ENCODE measurements at places on chromosomes 12 and 14.

DNA sequence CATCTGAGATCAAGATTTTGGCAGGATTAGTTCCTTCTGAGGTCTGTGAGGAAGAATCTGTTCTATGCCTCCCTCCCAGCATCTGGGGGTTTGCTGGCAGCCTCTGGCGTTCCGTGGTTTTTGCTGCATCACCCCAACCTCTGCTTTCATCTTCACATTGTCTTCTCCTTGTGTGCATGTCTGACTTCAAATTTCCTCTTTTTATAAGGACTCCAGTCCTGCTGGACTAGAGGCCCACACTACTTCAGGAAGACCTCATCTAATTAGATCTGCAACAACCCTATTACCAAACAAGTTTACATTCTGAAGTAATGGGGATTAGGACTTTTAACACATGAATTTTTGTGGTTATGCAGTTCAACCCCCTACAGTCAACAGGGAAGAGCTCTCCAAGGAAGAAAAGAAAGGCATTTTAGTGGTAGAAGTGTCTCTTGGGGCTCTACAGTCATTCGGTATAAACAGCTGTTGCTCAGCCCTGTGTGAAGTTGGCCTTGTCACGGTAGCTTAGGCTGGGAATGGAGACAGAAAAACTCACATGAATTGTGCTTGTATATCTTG is 89.7 kb downstream of the CAND1 start:
- peak; percentile 98 for DNase-seq

DNA sequence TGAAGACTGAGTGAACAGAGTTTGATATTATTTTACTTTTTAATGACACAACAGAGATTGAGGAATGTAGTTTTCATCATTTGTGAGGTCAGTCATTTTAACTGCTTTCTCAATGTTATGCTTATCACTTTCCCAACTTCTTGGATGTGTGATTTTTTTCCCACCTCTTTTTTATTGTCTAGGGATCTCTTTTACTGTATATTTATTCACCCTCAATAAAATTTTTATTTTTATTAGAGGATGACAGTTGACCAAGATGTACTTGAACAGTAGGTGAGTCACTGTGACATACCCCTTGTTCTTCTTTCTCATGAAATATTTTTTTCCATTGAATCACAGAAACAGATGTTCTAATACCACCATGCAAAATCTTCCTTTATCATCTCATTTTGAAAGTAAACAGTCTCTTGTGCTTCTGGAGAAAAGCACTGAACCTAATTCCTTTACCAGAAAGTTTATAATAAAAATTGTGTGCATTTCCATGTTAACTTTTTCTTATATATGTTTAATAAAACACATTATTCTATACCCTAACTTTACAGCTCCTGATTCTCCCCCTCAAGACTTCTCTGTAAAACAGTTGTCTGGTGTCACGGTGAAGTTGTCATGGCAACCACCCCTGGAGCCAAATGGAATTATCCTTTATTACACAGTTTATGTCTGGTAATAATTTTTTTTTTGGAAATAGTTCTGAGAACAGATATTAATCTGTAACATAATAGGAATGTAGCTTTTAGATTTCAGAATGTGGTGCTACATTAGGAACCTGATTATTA is 65.9 kb downstream of the PTPRQ start:
- peak; percentile 91 for DNase-seq

DNA sequence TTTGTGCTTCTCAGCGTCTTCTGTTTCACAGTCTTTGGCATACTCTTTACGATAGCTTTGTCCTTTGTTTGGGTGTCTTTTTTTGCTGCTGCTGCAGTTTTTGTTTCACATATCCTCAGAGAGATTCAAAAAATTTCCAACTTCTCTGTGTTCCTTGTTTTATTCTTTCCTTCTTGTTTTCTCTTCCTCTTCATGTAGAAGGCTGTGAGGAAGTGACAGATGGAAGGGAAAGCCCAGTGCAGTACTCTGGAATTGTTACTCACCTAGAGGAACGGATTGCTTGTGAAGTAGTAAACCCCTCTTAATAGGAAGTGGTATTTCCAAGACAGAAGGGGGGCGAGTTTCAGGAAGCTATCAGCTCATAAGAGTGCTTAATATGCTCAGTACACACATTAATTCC is 1.7 kb downstream of the CREBL2 start:
- no peak for DNase-seq

- DNase-seq = peak; percentile 51
Measured at GRCh38 chr14:57486767-57487379, 6.8 kb downstream of the CCDC198 start.

GRCh38 chr12:112349431-112349830 is 32.8 kb downstream of the HECTD4 start:
- DNase-seq = no peak

- no peak for DNase-seq
Measured at GRCh38 chr12:68844788-68845695, 37.1 kb downstream of the MDM2 start.

GRCh38 chr14:79278798-79279644 is 932.3 kb downstream of the DIO2 start:
- DNase-seq = peak; percentile 93

DNA sequence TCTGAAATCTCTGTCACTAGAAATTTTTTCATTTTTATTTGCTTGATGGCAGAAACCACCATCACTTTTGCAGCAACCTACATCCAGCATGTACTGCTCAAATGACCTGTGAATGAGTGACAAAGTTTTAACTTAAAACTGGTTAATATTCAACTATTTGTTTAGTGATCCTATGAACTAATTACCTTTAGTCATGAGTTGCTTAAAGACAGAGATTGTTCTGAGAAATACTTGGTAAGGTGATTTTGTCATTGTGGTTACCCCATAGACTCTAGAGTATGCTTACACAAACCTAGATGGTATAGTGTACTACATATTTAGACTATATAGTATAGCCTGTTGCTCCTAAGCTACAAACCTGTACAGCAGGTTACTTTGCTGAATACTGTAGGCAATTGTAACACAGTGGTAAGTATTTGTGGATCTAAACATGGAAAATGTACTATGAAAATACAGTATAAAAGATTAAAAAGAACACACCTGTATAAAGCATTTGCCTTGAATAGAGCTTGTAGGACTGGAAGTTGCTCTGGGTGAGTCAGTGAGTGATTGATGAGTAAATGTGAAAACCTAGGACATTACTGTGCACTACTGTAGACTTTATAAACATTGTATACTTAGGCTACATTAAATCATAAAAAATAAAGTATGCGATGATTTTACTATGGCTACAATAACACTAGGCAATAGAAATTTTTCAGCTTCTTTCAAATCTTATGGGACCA is 256.6 kb upstream of the PPFIA2 start:
- no peak for DNase-seq

- DNase-seq = no peak
Measured at GRCh38 chr14:106513302-106513701, 986.9 kb downstream of the TMEM121 start.

DNA sequence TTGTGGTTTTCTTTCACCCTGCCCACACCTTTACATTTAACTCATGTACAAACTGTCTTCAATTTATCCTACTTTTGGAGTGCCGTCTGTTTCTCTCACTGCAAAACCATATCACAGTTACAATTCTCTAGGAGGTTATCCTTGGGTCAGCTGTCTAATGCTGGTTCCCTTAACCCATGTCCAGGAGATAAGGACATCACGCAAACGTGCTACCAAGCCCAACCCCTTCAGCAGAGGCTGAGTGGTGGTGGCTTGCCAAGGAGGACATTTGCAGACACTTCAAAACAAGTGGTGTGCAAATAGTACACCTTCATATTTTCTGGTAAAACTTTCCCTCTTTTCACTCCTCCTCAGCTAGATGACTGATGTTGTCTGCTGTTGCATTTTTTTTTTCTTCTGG is 167.9 kb downstream of the PAX9 start:
- DNase-seq = no peak

DNA sequence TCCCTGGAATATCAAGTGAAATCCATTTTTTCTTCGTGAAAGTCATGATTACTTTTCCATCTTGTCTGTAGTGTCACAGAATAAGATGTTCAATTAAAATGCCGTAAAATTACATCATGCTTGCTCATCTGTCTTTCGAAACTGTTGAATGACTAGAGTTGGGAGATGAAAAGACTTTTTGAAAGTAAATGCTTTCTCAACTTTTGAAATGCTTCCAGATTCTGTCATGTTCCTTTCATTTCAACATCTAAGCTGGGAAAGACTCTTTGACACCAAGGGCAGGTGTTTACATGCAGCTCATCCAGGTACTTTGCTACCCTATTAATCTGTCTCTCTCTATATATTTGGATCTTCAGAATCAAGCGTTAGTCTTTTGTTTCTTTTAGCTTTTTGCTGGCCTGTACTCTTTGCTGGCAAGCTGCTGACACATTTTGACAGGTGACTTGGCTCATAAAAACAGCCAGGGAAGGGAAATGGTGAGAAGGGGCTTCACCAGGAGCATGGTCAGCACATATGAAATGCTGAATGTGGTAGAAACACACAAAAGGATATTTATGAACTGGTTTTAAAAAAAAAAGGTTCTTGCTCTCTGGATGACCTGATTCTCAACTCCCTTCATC is 77.0 kb upstream of the METAP2 start:
- peak; percentile 59 for DNase-seq

- DNase-seq = peak; percentile 88
Measured at GRCh38 chr12:123398550-123399254, 14.8 kb downstream of the KMT5A start.

DNA sequence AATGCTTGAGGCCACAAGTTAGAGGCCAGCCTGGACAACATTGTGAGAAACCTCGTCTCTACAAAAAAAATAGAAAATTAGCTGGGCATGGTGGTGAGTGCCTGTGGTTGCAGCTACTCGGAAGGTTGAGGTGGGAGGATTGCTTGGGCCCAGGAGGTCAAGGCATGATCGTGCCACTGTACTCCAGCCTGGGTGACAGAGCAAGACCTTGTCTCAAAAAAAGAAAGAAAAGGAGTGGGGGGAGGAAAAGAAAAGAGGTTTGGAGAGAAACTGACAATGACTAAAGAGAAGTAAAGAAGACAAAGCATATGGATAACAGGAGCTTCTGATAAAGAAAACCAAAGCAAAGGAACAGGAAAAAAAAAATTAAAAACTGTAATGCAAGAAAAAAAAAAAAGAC is 37.4 kb upstream of the SELPLG start:
- no peak for DNase-seq

- DNase-seq = no peak
Measured at GRCh38 chr12:112466011-112466422, 47.3 kb downstream of the PTPN11 start.

DNA sequence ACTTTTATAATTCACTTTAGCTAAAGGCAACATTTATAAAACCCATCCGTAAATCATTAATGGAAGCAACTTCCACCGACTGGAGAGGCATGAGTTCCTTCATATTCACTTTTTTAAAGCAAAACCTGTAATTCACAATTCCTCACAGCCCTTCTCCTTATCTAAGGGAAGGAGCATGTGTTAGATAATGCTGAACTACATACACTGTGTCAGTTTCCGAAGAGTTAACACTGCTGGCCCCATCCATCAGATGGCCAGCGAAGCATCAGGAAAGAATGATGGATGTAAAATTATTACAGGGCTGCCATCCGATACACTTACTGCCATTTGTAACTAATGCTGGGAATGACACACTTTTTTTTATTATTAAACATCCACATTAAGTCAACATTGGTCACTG is 392.8 kb downstream of the SOX5 start:
- no peak for DNase-seq

DNA sequence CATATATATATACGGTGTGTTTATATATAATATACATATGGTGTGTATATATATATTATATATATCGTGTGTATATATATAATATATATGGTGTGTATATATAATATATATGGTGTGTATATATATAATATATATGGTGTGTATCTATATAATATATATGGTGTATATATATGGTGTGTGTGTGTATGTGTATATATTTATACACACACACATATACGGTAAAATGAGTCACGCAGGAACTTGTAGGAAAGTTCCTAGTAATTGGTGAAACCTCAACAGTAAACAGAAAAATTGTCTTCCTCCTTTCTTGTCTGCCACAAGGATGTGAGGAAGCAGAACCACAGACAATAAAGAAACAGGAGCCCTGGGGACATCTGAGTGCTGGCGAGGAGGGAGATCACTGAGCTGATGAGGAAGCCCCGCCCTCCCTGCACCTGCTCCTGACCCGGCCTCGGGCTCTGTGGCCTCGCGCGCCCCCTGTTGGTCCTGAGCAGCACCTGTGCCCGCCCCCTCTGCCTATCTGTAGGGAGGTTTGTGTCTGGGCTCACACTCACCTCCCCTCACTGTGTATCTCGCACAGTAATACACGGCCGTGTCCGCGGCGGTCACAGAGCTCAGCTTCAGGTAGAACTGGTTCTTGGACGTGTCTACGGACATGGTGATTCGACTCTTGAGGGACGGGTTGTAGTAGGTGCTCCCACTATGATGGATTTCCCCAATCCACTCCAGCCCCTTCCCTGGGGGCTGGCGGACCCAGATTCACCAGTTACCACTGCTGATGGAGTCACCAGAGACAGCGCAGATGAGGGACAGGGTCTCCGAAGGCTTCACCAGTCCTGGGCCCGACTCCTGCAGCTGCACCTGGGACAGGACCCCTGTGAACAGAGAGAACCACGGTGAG is 1079.4 kb downstream of the TMEM121 start:
- no peak for DNase-seq

DNA sequence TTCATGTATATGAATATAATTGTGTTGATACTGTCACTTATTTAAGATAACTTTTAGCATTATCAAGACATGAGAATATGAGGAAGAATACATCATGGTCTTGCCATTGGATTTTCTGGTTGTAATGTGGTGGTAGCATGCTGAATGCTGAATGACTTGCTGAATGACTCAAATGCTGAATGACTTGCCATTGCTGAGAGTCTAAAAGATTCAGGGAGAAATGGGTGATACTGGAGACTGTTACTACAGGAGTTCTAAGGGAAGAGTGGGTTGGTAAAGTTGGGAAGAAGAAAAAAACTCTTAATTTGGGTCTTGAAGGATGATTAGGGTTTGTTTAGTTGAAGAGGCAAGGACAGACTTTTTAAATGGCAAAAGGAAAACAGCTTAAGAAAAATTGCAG is 72.1 kb upstream of the MANSC4 start:
- no peak for DNase-seq

- DNase-seq = peak; percentile 99
Measured at GRCh38 chr14:51597261-51598001, 54.3 kb upstream of the FRMD6 start.

DNA sequence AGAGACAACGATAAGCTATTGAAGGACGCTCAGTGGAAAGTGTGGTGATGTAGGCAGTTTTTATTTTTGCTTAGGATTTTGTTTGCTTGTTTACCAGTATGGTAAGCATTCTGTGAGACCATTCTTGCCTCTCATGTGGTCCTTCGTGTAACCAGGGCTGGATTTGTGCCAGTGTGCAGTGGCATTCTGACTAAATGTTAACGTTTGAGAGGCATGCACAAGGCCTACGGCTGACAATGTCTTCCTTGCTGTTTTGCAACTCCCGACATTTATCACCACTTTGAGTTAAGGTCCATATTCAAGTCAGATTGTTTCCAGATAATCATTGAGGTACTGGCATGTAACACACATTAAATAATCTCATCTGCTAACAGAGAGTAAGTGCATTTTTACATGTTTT is 102.3 kb upstream of the BCAT1 start:
- no peak for DNase-seq

GRCh38 chr12:65825507-65826352 is 1.4 kb downstream of the HMGA2 start:
- peak; percentile 53 for DNase-seq

GRCh38 chr12:5071496-5071895 is 27.8 kb downstream of the KCNA5 start:
- no peak for DNase-seq

- no peak for DNase-seq
Measured at GRCh38 chr14:23028799-23029198, 5.9 kb downstream of the PSMB5 start.

Measured in EH (cell line).